Nephron progenitor cell (in vitro differentiated cells): ENCODE measurements at places on chromosomes 7 and 10.

GRCh38 chr10:14556285-14556956 lies 218.3 kb downstream of the FAM107B start:
- DNase-seq = no peak
- peaks cover 16% of the 10 kb centered on the region for H3K36me3 ChIP-seq
- peak overlapping the region; percentile 64 for H3K27ac ChIP-seq
- peaks cover 80% of the 10 kb centered on the region for H3K4me1 ChIP-seq
- no peak overlapping the region for H3K4me3 ChIP-seq

DNA sequence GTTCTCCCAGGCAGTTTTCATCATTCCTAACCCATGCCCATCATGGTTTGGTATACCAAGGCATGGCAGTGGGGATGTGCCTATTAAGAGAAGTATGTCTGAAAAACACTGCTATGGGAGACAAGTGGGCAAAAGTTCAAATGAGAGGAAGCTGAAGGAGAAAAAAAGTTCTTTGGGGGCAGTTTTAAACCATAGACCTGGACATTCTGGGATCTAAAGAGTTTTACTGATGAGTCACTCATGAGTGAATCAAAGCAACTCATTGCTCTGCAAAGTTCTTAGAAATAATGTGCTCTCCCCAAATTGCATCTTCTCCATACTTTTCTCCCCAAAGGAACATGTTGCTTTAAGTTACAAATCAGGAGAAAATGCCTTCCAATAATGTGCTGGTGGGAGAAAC lies 256.9 kb upstream of the MTPN start:
- H3K27ac ChIP-seq = no peak overlapping the region
- H3K4me3 ChIP-seq = no peak overlapping the region
- H3K27me3 ChIP-seq = no peaks in the 10 kb centered on the region
- peaks cover 6% of the 10 kb centered on the region for H3K36me3 ChIP-seq
- no peak for DNase-seq

DNA sequence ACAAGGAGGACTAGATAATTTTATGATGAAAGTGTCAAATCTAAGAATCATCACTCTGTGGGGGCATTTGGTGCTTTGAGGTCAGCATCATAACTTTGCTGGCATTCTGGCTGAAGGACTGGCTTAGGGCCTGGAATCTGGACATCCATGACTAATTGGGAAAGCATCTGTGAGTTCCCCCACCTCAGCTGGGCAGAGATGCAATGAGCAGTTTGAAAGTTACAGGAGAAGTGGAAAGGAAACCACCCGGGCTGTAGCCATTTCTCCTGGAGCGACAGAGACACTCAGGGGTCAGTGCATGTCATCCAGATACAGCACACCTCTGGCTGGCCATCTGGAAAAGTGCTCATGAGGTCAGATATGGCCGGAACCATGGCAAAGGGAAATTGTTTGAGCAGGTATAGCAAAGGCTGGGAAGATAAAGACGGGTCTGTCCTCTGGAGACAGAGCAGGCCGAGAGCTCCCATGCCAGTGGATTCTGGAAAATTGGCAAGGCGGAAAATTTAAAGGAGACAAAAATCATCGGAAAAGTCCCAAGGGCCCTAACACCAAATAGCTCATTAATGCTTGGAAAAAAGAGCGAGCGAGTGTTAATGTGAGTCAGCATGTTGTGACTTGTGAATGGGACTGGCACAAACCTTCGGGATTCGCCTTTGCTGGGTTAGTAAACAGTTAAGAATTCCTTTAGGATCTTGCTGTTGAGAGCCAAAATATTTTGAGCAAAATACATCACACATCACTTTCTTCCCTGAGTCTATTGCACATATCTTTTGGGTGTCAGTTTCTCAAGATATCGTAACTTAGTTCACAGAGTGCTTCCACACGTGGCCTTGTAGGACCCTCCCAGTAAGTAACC lies 188.4 kb upstream of the AGK start:
- peaks cover 16% of the 10 kb centered on the region for H3K27me3 ChIP-seq
- no peak for DNase-seq
- H3K36me3 ChIP-seq = no peaks in the 10 kb centered on the region
- no peak overlapping the region for H3K4me3 ChIP-seq

DNA sequence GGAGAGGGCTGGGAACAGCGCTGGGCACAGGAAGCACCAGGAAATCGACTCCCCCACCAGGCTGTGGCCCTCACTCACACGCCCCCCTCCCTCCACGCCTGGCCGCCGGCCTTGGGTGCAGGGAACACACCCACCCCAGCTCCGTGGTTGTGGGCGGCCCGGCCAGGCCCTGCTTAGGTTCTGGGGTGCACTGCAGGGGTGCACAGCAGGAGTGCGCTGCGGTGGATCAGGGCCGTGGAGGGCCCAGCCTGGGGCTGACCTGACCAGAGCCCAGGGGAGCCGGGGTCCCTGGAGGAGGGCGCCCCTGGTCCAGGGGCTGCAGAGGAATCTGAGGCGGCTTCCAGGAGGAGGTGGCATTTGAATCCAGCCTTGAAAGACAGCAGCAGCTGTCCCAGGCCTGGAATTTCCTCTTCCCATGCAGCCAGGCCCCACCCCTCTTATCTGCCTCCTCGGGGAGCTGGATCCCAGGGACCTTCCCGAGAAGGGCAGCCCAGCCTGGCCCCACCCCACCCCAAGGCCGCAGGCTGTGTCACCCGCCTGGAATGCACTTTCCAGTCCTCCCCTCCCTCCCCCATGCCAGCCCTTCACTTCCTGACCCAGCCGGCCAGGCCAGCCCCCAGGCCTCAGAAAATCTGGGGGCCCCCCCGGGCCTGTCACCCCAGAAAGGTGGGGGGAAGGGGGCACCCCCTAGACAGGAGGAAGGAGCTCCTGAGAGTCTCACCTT lies 18.4 kb upstream of the PDGFA start:
- peaks cover 32% of the 10 kb centered on the region for H3K4me1 ChIP-seq
- DNase-seq = peak; percentile 37
- no peak overlapping the region for H3K27ac ChIP-seq
- no peaks in the 10 kb centered on the region for H3K36me3 ChIP-seq

GRCh38 chr10:70417568-70417967 lies 13.6 kb downstream of the EIF4EBP2 start:
- no peaks in the 10 kb centered on the region for H3K4me1 ChIP-seq
- peaks cover 64% of the 10 kb centered on the region for H3K36me3 ChIP-seq
- no peak overlapping the region for H3K27ac ChIP-seq
- H3K27me3 ChIP-seq = no peaks in the 10 kb centered on the region
- no peak for DNase-seq

GRCh38 chr10:71726580-71727104 lies 7.1 kb upstream of the C10orf105 start:
- no peak overlapping the region for H3K27ac ChIP-seq
- H3K27me3 ChIP-seq = peaks cover 13% of the 10 kb centered on the region
- DNase-seq = no peak
- peaks cover 64% of the 10 kb centered on the region for H3K4me1 ChIP-seq

DNA sequence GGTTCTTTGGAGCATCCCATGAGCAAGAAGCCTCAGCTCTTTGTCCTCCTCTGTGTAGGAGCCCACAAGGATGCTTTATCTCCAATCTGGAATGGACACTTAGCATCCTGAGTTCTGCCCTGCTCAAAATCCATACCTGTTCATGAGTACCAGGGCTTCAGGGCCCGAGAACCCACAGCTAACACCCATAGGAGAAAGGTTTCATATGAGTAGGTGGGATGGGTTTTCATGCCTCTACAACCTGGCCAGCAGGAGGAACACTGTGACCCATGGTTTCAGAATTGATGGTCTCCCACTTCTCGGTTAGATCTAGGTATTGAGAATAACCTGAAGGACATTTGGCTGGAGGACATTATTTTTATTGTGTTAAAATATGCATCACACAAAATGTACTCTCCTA lies 57.8 kb downstream of the TBXAS1 start:
- DNase-seq = no peak
- H3K4me1 ChIP-seq = peaks cover 13% of the 10 kb centered on the region
- no peak overlapping the region for H3K4me3 ChIP-seq
- H3K27ac ChIP-seq = no peak overlapping the region
- H3K36me3 ChIP-seq = peaks cover 4% of the 10 kb centered on the region

GRCh38 chr7:75866489-75867389 lies 12.1 kb upstream of the RHBDD2 start:
- no peak overlapping the region for H3K27ac ChIP-seq
- peaks cover 11% of the 10 kb centered on the region for H3K4me1 ChIP-seq
- H3K4me3 ChIP-seq = no peak overlapping the region
- H3K27me3 ChIP-seq = peaks cover 27% of the 10 kb centered on the region
- DNase-seq = peak; percentile 65
- no peaks in the 10 kb centered on the region for H3K36me3 ChIP-seq

- H3K4me3 ChIP-seq = no peak overlapping the region
- no peak overlapping the region for H3K27ac ChIP-seq
- peaks cover 46% of the 10 kb centered on the region for H3K27me3 ChIP-seq
- DNase-seq = no peak
- peaks cover 25% of the 10 kb centered on the region for H3K4me1 ChIP-seq
Measured at GRCh38 chr10:132062116-132062515, 3.6 kb upstream of the JAKMIP3 start.

DNA sequence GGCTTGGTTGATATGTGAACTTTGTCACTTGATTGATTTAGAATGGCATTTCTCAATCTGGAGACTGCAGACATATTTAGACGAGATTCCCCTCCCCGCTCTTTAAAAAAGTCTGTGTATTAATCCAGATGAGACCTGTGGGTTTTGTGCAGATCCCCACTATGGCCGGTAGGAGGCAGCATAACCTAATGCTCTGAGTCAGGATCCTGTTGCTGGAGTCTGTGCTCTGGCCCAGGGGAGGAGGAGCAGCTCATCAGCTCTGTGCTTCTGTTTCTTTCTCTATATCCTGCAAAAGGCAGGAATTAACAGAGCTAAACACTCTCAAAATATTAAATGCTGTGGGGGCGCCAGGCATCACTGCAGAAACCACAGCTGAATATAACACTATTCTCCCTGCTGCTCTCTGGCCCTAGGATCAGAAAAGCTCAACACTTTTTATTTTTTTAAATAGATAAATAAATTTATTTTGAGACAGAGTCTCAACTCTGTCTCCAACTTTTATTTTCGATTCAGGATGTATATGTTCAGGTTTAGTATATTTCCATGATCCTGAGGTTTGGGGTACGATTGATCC lies 23.9 kb upstream of the SEPHS1 start:
- H3K4me1 ChIP-seq = peaks cover 7% of the 10 kb centered on the region
- H3K27me3 ChIP-seq = peaks cover 11% of the 10 kb centered on the region
- H3K27ac ChIP-seq = no peak overlapping the region

DNA sequence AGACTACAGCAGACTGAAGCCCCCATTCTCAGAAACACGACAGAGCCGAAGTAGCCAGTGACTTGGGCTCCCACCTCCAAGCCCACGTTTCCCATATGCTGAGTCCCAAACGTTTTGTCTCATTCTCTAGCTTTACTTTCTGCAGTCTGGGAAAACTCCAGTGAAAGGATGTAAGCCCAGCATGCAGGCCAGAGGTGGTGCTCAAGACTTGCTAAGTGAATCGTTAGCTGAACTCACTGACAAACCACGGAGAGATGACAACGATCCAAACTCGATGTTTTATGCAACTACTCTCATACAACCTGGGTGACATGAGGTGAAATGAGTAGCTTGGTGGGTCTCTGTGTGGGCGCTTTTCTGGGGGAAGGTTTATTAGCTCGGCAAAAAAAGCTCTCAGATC lies 731.8 kb downstream of the SUGCT start:
- H3K27ac ChIP-seq = peak overlapping the region; percentile 7
- no peak for DNase-seq
- peaks cover 4% of the 10 kb centered on the region for H3K36me3 ChIP-seq

DNA sequence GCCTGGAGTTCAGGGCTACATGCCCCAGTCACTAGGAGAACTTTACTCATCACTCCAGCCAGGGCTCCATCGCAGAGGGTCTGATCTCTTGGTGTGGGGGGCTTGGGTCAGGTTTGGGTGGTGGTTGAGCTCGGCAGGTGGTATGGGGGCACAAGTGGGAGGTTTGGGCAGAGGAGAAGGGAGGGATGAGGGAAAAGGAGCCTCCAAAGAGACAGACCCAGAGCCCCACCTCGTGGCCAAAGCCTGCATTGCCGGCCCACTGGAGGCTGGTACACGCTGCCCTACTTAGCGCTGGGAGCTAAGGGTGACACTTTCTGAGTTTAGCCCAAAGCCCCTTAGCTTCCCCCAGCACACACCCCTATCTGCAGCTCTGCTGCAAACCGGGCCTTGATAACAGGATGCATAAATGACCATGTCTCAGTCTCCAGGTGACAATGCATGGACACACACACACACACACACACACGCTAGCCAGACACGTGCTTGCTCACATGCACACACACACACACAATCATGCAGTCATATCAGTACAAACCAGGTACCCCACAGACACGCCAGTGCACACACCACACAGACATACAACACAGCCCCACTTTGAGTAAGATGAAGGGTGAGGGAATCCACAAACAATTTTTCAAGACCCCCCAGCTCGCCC lies 14.7 kb downstream of the LZTS2 start:
- H3K27me3 ChIP-seq = peaks cover 48% of the 10 kb centered on the region
- no peak overlapping the region for H3K4me3 ChIP-seq
- peaks cover 63% of the 10 kb centered on the region for H3K4me1 ChIP-seq
- DNase-seq = peak; percentile 90

DNA sequence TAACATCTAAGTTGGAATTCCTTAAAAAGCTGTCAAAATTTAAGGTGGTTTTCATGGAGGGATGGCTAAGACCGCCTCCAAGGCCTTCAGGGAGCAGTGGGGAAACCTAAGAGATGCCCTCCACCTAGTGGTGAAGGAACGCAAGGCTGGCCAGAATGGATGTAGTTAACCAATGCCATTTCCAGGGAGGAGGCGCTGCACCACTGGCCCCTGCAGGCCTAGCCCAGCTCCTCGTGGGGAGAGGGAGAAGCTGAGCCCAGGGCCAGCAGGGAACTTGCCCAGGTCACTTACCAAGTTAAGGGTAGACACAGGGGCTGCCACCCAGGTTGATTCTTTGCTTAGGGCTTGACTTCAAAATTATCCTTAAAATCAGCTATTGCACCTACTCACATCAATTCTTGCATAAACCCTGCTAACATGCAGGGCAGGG lies 32.0 kb downstream of the FIGNL1 start:
- no peaks in the 10 kb centered on the region for H3K36me3 ChIP-seq
- H3K4me1 ChIP-seq = peaks cover 10% of the 10 kb centered on the region
- H3K27ac ChIP-seq = no peak overlapping the region
- peak; percentile 77 for DNase-seq
- H3K27me3 ChIP-seq = peaks cover 3% of the 10 kb centered on the region

DNA sequence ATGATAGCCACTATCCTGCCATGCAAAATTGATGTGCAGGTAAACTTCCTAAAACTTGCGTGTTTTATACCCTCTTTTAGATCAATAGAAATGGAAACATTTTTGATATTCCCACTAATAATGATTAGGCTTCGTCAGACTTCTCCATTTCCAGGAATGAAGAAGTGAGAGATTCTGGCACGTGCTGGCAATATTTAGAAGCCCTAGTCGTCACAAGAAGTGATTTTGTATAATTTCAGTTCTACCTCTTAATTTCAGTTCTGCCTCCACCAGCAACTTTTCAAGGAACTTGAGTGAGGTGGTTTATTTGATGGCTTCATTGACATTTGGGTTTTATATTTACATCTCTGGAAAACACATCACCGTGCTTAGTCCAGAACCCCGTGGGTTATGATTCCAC lies 61.9 kb downstream of the MRC1 start:
- H3K4me3 ChIP-seq = no peak overlapping the region
- no peaks in the 10 kb centered on the region for H3K36me3 ChIP-seq
- H3K27me3 ChIP-seq = peaks cover 9% of the 10 kb centered on the region
- no peaks in the 10 kb centered on the region for H3K4me1 ChIP-seq

- H3K27me3 ChIP-seq = peaks cover 3% of the 10 kb centered on the region
- H3K4me3 ChIP-seq = peak overlapping the region; percentile 98
- peaks cover 19% of the 10 kb centered on the region for H3K4me1 ChIP-seq
- H3K27ac ChIP-seq = peak overlapping the region; percentile 99
- DNase-seq = no peak
- H3K36me3 ChIP-seq = peaks cover 14% of the 10 kb centered on the region
Measured at GRCh38 chr10:63267414-63268148, 134.5 kb downstream of the NRBF2 start.

GRCh38 chr10:25125201-25125611 lies 49.6 kb upstream of the GPR158 start:
- peaks cover 14% of the 10 kb centered on the region for H3K4me1 ChIP-seq
- H3K27ac ChIP-seq = no peak overlapping the region
- H3K27me3 ChIP-seq = peaks cover 11% of the 10 kb centered on the region
- H3K4me3 ChIP-seq = no peak overlapping the region
